ENCODE measurements at places on chromosomes 2 and 18.

DNA sequence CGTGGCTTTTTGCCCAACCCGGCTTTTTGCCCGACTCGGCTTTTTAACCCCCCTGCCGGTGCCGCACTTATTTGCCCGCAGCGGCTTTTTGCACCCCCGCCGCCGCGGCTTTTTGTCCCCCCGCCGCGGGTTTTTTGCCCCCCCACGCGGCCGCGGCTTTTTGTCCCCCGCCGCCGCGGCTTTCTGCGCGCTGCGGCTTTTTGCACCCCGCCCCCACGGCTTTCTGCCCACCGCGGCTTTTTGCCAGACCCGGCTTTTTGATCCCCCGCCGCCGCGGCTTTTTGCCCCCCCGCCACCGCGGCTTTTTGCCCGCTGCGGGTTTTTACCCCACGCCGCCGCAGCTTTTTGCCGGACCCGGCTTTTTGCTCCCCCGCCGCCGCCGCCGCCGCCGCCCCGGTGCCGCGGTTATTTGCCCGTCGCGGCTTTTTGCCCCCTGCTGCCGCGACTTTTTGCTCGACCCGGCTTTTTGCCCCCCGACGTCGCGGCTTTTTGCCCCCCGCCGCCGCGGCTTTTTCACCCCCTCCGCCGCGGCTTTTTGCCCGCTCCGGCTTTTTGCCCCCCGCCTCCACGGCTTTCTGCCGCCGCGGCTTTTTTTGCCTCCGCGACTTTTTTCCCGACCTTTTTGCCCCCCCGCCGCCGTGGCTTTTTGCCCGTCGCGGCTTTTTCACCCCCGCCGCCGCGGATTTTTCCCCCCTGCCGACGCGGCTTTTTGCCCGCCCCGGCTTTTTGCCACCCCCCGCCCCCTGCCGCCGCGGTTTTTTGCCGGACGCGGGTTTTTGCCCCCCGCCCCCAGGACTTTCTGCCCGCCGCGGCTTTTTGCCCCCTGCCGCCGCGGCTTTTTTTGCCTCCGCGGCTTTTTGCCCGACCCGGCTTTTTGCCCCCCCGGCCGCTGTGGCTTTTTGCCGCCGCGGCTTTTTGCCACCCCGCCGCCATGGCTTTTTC is 2786.5 kb downstream of the RPIA start:
- peak overlapping the region; percentile 34 for H3K27ac ChIP-seq
- peaks cover 4% of the 10 kb centered on the region for H3K36me3 ChIP-seq
- H3K27me3 ChIP-seq: peaks cover 15% of the 10 kb centered on the region

GRCh38 chr2:4357121-4357520 is 653.7 kb downstream of the DCDC2C start:
- no peak for DNase-seq
- no peak overlapping the region for H3K4me3 ChIP-seq
- H3K36me3 ChIP-seq: no peaks in the 10 kb centered on the region
- no peak overlapping the region for H3K27ac ChIP-seq
- no peaks in the 10 kb centered on the region for H3K27me3 ChIP-seq
- H3K4me1 ChIP-seq: no peaks in the 10 kb centered on the region

DNA sequence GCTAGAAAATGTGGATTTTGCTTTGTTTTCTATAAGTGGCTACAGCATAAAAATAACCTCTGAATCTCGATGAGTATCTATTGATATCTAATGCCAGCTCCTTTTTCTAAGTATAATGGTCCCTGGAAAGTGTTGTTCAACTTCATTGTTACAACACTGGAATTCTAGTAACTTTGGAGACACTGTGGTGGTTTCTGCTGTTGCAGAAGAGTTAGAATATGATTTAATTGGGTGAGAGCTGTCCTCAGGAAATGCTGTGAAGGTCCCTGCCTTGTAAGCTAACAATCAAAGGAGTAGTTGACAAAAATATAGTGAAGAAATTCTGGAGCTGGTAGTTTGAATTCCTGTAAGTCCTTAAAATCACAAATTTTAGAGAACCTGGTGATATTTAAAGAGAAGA is 62.1 kb downstream of the C18orf63 start:
- peak overlapping the region; percentile 89 for H3K27ac ChIP-seq
- H3K4me3 ChIP-seq: peak overlapping the region; percentile 54
- peaks cover 64% of the 10 kb centered on the region for H3K4me1 ChIP-seq
- no peaks in the 10 kb centered on the region for H3K27me3 ChIP-seq

- DNase-seq: no peak
- no peak overlapping the region for H3K27ac ChIP-seq
- H3K27me3 ChIP-seq: no peaks in the 10 kb centered on the region
- no peak overlapping the region for H3K4me3 ChIP-seq
- H3K4me1 ChIP-seq: no peaks in the 10 kb centered on the region
These were observed 304.3 kb upstream of the CNTNAP5 start for GRCh38 chr2:123720760-123721159.

DNA sequence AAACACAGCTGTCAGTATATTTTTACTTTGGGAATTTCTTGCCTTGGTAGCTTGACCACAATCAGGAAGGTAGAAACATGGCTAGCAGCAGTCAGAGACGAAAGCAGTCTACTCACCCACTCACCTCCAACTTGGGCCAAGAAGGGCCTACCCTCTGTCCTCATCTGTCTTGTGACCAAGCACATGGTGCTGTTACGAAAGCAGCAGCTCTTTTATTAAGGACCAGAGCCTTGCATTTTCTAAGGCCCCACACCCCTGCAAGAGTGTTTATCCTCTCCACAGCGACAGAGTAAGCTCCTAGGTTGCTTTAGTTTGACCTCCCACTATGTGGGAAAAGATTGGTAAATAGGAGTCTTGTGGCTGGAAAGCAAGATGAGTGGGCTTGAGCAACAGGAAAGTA is 31.3 kb upstream of the MSTN start:
- no peak overlapping the region for H3K27ac ChIP-seq
- H3K4me3 ChIP-seq: no peak overlapping the region
- H3K27me3 ChIP-seq: no peaks in the 10 kb centered on the region

- peaks cover 28% of the 10 kb centered on the region for H3K27me3 ChIP-seq
- H3K36me3 ChIP-seq: no peaks in the 10 kb centered on the region
- H3K4me1 ChIP-seq: no peaks in the 10 kb centered on the region
- H3K4me3 ChIP-seq: no peak overlapping the region
These were observed 57.9 kb upstream of the MSH2 start for GRCh38 chr2:47344890-47345589.

- H3K4me1 ChIP-seq: no peaks in the 10 kb centered on the region
- H3K4me3 ChIP-seq: no peak overlapping the region
- DNase-seq: no peak
- no peak overlapping the region for H3K27ac ChIP-seq
These were observed 96.9 kb downstream of the PHLPP1 start for GRCh38 chr18:62812242-62812641.

- no peaks in the 10 kb centered on the region for H3K27me3 ChIP-seq
- DNase-seq: no peak
- peaks cover 2% of the 10 kb centered on the region for H3K4me1 ChIP-seq
These were observed 30.9 kb upstream of the MTA3 start for GRCh38 chr2:42537493-42537892.

- DNase-seq: peak; percentile 49
- H3K27me3 ChIP-seq: no peaks in the 10 kb centered on the region
- H3K4me1 ChIP-seq: peaks cover 20% of the 10 kb centered on the region
- H3K4me3 ChIP-seq: no peak overlapping the region
These were observed 26.6 kb upstream of the ITGA4 start for GRCh38 chr2:181430406-181431118.

DNA sequence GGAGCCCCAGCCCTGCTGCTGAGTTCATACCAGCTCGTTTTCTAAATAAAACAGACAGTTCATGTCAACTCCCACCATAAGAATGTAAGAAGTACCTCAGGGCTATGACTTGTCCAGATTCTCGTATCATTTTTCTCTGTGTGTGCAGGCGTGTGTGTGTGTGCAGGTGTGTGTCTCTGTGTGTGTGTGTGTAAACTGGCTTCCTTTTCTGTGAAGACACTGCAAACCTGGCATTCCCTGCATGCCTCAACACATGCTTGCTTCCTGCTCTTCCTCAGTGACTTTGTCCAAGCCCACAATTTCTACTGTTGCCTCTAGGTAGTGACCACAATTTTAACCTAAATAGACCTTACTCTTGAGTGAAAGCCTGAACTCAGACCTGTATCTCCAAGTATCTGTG is 879.0 kb downstream of the SLC4A3 start:
- no peak overlapping the region for H3K4me3 ChIP-seq
- H3K27me3 ChIP-seq: no peaks in the 10 kb centered on the region
- H3K4me1 ChIP-seq: no peaks in the 10 kb centered on the region
- no peak overlapping the region for H3K27ac ChIP-seq
